ENCODE measurements at places on chromosomes 11 and 22. TPM values are rescaled to one million over a fixed set of nuclear protein-coding genes. Genes with fewer than 3 reads are reported as not detected.

GRCh38 chr11:45050111-45050510 lies 96.3 kb upstream of the PRDM11 start:
- no peak for DNase-seq

DNA sequence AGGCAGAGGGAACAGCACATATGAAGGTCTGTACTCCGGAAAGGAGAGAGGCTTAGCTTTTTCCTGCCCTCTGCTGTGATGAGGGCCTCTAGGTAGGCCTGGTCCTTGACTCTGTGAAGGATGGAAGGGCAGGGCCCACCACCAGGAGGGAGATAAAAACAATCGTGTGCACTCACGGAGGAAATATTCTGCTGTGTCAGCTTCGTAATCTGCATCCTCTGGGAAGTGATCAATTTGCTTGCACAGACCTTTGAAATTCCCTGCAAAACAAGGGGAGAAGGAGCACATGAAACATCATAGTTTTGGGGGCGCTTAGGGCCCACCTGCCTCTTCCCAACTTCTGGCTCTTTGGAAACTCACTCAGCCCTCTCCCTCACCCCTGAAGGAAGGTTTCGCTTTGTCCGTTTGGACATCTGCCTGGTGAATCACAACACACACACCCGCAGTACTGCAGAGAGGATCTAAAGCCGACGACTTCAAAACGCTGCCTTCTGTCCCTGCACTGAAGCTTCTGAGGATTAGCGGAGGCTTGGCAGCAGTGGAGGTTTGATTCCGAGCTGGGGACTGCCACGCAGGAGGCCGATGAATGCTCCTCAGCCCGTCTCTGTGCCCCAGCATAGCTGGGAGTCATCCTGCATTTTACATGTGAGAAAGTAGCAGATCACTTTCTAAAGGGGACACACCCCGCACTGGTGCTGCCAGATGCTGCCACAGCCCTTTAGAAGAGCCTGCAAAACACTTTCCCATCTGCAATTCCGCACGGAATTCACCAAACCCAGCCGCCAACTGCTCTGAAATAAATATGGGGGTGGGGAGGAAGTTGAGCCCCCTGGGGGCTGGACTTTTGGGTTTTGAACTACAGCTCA lies 58.6 kb upstream of the EIF3D start:
- DNase-seq, result no peak

GRCh38 chr11:11427140-11427539 lies 74.1 kb upstream of the CSNK2A3 start:
- no peak for DNase-seq

Gene RAB36
- 15.1 TPM for polyA plus RNA-seq

GRCh38 chr22:22129387-22129786 lies 115.2 kb upstream of the VPREB1 start:
- DNase-seq, result no peak

DNA sequence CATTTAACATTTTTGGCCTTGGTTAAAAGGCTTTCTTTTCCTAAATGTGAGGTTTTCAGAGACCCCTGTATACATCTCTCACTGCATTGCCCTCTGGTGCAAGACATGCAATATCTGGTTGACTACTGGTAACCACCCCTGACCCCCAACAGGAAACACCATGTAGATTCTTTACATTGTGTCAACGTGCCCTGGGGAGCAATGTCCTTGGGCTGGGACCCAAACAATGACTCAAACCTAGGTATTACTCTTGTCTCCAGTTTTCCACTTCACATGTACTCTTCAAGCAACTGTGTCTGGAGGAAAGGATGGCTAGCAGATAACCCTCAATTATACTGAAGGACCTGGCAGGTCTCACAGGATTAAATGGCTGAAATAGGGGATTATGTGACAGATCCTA lies 1.1 kb upstream of the GPR83 start:
- no peak for DNase-seq

All from spinal cord (tissue), 10 donors.